Ecto neural progenitor cell (in vitro differentiated cells): ENCODE measurements at places on chromosomes 4 and X.
A peak's percentile ranks its signal among the peaks of the same experiment; 100 is the strongest.

- no peak for DNase-seq
Observed at GRCh38 chrX:45422216-45422925, 221.7 kb upstream of the DIPK2B start.

GRCh38 chr4:183571350-183571941, 66.6 kb downstream of the ING2 start:
- DNase-seq, result no peak

GRCh38 chrX:119870626-119871131, 854 bp downstream of the RNF113A start:
- peak; percentile 49 for DNase-seq

DNA sequence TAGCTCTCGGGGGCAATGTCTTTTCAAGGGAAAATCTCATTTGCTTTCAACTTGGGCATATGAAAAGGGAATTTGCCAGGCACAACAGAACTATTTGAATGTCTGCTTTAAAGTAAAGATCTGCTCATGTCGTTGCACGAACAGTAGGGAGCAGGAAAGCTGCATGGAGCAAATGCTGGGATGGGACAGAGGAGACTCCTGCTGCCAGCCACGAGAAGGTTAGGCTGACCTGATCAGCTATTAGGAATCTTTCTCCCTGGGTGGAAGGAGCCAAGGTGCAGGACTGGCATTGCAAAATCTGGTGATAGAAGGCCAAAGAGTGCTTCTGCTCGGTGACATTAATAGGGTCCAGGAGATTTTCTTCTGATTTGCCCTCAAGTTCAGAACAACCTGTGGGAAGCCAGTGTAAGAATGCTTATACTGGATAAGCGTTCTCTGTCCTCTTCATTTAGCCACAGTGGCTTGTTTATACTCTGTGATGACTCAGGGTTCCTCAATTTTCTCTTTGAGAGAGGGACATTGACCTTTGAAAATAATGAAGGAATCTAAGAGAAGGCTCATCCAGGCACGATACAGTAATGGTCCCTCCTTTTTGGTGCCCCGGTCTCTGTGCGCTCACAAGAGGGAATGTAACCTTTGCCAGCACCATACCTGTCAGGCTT, 22.9 kb downstream of the FHL1 start:
- no peak for DNase-seq

DNA sequence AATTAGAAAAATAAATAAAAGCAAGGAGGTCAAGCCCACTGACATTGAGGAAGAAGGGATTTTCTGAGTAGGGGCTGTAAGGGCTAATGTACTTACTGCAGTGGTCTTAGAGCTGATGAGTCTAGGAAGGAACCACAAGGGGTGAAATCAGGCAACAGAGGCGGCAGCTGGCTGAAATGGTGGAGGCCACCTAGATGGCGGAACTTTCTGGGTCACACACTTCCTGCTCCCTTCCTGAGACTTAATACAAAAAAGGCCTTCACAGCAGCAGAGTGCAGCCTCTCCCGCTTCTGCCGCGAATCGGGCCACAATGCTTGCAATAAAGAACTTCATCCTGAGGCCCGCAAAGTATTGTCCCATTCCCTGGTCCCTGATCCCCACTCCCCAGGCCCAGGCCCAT, 15.4 kb downstream of the SNX12 start:
- DNase-seq, result no peak

DNA sequence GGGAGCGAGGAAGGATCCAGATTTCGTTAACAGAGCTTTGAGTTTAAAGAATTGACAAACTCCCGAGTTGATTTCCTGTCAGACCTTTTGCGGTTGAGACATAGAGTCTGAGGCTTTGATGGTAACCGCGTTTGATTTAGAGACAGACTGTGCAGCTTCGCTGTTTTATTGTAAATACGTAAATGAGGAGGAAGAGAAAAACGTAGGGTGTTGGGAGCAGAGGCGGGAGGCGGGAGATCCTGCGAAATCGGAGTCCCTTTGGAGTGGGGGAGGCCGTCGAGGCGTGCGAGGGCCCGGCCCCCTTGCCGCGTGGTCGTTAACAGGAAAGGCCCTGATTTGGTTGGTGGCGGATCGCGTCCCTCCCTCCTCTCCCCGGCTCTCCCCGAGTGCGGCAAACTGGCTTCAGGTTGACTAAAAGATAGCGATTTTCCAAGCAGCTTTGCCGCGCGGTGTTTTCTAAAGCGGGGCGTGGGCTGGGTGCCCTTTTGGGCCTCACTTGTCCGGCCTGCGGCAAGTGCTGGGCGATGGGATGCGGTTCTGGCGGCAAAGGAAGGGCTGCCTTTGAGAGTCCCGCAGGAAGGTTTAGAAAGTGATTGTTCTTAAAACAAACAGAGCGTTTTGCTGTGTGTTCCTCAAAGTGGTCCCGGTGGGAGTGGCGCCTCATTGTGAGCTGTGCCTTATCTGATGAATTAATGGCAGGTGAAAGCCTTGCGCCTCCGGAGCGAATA, 857 bp downstream of the SCML1 start:
- DNase-seq, result peak; percentile 66

GRCh38 chr4:25815586-25815985, 47.2 kb downstream of the SEL1L3 start:
- no peak for DNase-seq

- DNase-seq, result no peak
Observed at GRCh38 chr4:89137695-89138094, 26.4 kb downstream of the TIGD2 start.

GRCh38 chrX:31130457-31131220, 58.8 kb upstream of the FTHL17 start:
- DNase-seq, result no peak

GRCh38 chr4:153684971-153685371, 891 bp downstream of the TLR2 start:
- no peak for DNase-seq

DNA sequence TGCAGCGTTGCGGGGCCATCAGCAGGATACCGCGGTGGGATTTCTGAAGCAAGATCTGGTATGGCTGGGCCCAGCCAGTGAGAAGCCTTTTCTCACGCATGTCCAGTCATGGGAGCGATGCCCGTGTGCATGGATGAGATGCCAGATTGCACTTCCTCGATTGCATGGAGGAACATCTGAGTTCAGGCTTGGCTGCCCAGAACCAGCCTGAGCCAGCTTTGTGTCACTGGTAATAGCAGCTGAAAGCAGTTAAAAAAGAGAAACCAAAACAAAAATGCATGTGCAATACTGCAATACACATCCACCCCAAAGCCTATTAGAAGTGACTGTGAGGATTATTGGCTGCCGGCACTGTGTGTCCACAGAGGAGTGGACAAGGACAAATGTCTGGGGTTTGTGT, 59.3 kb downstream of the PSAPL1 start:
- DNase-seq, result no peak

- no peak for DNase-seq
Observed at GRCh38 chrX:16144420-16144819, 21.1 kb downstream of the GRPR start.

DNA sequence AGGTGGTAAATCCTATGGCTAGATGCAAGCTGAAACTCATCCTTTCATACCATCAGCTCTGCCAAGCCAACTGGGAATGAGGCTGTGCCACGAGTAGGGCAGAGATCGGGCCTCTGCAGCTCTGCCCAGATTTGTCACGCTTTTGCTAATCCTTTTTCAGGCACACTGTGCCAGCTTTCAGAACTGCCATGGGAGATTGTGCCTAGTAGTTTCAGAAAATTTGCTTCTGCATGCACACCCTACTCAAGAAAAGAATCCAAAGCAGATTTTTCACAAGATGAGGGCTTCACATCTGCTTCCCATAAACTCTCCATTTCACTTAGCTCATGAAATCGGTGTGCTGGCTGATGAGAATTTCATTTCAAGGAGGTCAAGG, 3.3 kb upstream of the ADH7 start:
- DNase-seq, result no peak
